ENCODE measurements at places on chromosomes 11 and 22. TPM values are rescaled to one million over a fixed set of nuclear protein-coding genes. Genes with fewer than 3 reads are reported as not detected.

GRCh38 chr11:83061883-83062282 is 9.8 kb downstream of the RAB30 start:
- no peaks in the 10 kb centered on the region for H3K36me3 ChIP-seq
- no peak overlapping the region for H3K4me3 ChIP-seq
- no peaks in the 10 kb centered on the region for H3K27me3 ChIP-seq
- peaks cover 30% of the 10 kb centered on the region for H3K4me1 ChIP-seq

DNA sequence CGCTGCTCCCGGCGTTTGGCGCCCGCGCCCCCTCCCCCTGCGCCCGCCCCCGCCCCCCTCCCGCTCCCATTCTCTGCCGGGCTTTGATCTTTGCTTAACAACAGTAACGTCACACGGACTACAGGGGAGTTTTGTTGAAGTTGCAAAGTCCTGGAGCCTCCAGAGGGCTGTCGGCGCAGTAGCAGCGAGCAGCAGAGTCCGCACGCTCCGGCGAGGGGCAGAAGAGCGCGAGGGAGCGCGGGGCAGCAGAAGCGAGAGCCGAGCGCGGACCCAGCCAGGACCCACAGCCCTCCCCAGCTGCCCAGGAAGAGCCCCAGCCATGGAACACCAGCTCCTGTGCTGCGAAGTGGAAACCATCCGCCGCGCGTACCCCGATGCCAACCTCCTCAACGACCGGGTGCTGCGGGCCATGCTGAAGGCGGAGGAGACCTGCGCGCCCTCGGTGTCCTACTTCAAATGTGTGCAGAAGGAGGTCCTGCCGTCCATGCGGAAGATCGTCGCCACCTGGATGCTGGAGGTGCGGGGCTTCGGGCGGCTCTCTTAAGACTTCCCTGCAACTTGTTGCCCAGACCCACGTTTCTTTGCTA is at the start of gene CCND1:
CCND1 (plus strand) TSS at position 162 of the 587 bp plus-strand sequence; CDS start at position 320, 158 bp downstream.
- H3K36me3 ChIP-seq: peaks cover 15% of the 10 kb centered on the region
- H3K27ac ChIP-seq: peak within 1 kb of the TSS; percentile 89
- DNase-seq: peak; percentile 80
- H3K4me3 ChIP-seq: peak within 1 kb of the TSS; percentile 80
- peaks cover 74% of the 10 kb centered on the region for H3K4me1 ChIP-seq
- peaks cover 44% of the 10 kb centered on the region for H3K27me3 ChIP-seq

DNA sequence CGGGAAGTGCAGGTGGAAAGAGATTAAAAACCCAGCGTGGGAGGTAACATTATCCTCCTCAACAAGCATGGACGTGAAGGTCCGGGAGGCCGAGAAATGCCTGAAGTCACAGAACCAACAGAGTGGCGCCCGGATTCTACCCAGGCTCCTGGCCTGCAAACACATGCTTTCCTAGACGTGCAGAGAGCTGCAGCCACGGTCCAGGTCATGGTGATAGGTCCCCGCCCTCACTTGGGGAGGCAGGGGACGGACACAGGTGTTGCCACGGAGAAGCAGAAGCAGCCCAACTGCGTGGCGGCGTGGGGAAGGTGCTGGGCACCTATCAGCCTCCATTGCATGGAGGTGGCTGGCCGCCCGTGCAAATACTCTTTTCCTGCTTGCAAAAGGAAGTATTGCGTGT is 148.8 kb downstream of the MPPED1 start:
- no peaks in the 10 kb centered on the region for H3K4me1 ChIP-seq
- H3K27me3 ChIP-seq: no peaks in the 10 kb centered on the region
- DNase-seq: no peak
- H3K36me3 ChIP-seq: no peaks in the 10 kb centered on the region

DNA sequence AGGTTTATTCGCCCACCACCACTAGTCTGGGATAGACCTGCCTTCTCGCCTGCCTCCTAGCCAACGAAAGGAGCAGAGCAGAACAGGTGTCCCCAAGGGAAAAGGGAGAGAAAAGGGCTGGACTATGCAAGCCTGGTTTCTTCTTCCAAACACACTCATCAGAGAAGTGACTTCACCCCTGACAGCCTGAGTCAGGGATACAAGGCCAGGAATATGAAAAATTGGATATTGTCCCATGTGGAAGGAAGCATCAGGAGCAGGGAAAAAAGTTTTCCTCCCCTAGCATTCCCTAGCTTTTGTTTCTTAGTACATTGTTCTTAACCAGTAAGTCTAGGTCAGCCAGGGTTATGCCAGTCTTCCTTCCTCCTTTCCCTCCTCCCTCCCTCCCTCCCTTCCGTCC is 56.9 kb upstream of the TNRC6B start:
- no peak overlapping the region for H3K4me3 ChIP-seq
- H3K27ac ChIP-seq: no peak overlapping the region
- H3K27me3 ChIP-seq: no peaks in the 10 kb centered on the region
- peaks cover 15% of the 10 kb centered on the region for H3K36me3 ChIP-seq
- no peak for DNase-seq

DNA sequence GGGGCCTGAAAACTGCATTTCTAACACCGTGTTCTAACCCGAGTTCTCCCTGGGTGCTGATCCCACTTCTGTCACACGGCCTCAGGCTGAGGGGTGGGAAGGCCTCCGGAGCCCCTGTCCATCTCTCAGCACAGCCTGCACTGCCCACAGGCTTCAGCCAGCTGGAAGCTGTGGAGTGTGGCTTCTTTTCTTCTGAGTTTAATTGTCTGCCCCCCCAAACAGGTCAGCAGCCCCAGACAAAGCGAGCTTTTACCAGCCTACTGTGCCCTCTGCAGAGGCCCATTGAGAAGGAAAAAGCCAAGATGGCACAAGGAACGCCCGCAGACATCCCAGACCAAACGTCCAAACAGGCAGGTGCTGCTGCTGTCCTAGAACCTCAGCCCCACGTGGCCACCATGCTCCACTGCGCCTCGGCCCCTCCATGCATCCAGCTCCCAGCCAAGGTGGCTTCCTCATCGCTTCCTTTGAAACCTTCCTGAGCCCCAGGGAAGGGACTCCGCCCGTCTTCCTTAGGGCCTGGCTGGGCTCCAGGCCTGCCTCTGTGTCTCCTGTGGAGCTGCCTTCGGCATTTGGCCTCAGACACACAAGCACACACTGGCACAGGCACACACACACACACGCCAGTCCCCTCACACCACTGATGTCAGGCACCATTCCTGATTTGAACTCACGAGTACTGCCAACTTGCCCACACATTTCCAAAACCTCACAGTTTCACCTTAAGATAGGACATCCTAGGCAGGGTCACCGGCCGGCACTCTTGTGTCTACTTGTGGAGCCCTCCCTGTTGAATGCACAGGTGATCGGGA is 1.7 kb downstream of the MOB2 start:
- H3K36me3 ChIP-seq: peaks cover 25% of the 10 kb centered on the region
- no peak overlapping the region for H3K27ac ChIP-seq
- H3K4me1 ChIP-seq: peaks cover 73% of the 10 kb centered on the region

DNA sequence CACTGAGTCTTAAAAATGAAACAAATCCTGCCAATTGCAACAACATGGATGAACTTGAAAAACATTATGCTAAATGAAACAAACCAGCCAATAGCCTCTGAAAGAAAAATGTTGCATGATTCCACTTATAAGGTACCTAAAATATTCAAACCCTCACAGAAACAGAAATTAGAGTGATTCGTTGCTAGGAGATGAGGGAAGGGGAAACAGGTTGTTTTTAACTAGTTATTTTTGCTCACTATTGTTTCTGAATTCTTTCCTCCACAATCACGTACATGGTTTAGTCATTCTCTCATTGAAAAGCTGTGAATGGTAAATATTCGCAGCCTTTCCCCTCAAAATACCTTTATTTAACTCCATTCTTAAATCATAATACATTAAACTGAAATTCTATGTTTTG is 14.0 kb upstream of the TYR start:
- DNase-seq: no peak
- no peaks in the 10 kb centered on the region for H3K4me1 ChIP-seq
- no peak overlapping the region for H3K4me3 ChIP-seq
- H3K27me3 ChIP-seq: no peaks in the 10 kb centered on the region
- H3K27ac ChIP-seq: no peak overlapping the region

The POLR3H gene
- total RNA-seq: 39.0 TPM

GRCh38 chr11:130859886-130860285 is 56.4 kb downstream of the SNX19 start:
- no peaks in the 10 kb centered on the region for H3K36me3 ChIP-seq
- peaks cover 9% of the 10 kb centered on the region for H3K4me1 ChIP-seq
- H3K4me3 ChIP-seq: no peak overlapping the region
- DNase-seq: no peak
- H3K27me3 ChIP-seq: no peaks in the 10 kb centered on the region

The NUP98 gene
- 62.3 TPM for total RNA-seq

DNA sequence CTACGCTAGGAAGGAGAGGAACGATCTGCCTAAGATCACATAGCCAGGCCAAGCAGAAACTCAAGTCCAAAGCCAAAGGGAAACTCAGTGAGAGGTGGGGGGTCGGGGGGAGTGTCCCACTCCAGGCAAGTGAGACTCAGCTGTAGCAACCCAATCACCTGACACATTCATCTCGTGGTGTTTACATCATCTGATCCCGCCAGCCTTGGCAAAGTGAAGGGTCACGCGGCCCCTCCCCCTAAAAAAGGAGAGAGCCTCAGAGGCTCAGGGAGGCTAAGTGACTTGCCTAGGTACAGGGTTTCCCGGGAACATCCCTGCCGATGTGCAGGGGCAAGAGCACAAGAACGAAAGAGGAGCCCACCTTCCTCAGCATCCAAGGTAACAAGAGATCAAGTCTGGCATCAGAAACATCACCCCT is 21.5 kb downstream of the MYH9 start:
- peak overlapping the region; percentile 32 for H3K4me3 ChIP-seq
- H3K4me1 ChIP-seq: peaks cover 100% of the 10 kb centered on the region
- H3K36me3 ChIP-seq: peaks cover 7% of the 10 kb centered on the region
- DNase-seq: no peak
- H3K27ac ChIP-seq: peak overlapping the region; percentile 66
- no peaks in the 10 kb centered on the region for H3K27me3 ChIP-seq

DNA sequence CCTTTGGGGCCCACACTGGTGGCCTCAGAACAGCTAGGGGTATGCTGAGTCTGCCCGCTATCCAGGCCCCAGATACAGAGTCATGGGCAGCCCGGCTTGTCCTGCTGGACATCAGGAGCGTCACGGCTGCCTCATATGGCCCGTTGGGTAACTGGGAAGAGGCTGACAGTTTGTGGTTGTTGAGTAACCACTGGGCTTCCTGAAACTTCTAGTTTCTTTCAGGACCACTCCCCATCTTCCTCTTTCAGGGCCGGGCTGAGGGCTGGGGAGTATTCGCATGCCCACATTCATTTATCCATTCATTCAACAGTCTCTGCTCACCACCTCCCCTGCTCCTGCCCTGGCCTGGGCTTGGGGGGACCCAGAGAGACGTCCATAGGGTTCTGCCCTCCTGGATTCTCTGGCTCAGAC is 13.4 kb upstream of the P2RY2 start:
- peaks cover 36% of the 10 kb centered on the region for H3K4me1 ChIP-seq
- H3K36me3 ChIP-seq: no peaks in the 10 kb centered on the region
- peak; percentile 82 for DNase-seq
- no peak overlapping the region for H3K4me3 ChIP-seq
- H3K27ac ChIP-seq: no peak overlapping the region

DNA sequence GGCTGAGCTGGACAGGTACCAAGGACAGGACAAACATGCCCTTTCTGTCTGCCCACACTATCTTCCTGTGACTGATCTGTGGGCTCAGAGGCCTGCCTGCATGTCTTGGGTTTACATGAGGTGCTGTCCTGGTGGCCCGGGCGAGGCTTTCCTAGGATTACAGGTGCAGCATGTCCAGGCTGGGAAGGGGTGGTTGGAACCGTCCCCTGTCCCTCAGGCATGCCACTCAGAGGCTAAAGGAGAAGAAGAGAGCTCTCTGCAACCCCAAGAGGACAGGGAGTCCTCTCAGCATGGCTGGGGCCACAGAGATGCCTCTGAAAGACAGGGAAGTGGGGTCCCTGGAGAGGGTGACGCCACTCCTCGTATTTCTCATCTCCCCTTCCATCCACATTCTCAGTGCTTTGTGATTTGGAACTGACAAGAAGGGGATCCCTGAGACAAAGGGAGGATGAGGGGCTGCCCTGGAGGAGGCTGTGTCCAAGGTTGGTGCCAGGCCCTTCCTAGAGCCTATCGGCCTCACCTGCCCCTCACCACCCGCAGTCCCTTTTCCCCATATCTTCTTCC is 64.6 kb upstream of the LMO1 start:
- no peak overlapping the region for H3K4me3 ChIP-seq
- H3K27me3 ChIP-seq: peaks cover 11% of the 10 kb centered on the region
- no peaks in the 10 kb centered on the region for H3K36me3 ChIP-seq
- no peak for DNase-seq
- peaks cover 9% of the 10 kb centered on the region for H3K4me1 ChIP-seq
- no peak overlapping the region for H3K27ac ChIP-seq

- no peaks in the 10 kb centered on the region for H3K4me1 ChIP-seq
- no peaks in the 10 kb centered on the region for H3K27me3 ChIP-seq
- H3K36me3 ChIP-seq: peaks cover 36% of the 10 kb centered on the region
Measured at GRCh38 chr22:38674888-38675287, 6.9 kb upstream of the TOMM22 start.

The SSTR3 gene
- not detected for total RNA-seq

GRCh38 chr11:15816260-15816871 is 540.0 kb downstream of the SOX6 start:
- H3K4me3 ChIP-seq: no peak overlapping the region
- H3K27ac ChIP-seq: peak overlapping the region; percentile 68
- H3K4me1 ChIP-seq: peaks cover 36% of the 10 kb centered on the region
- no peaks in the 10 kb centered on the region for H3K27me3 ChIP-seq
- H3K36me3 ChIP-seq: no peaks in the 10 kb centered on the region
- DNase-seq: no peak
